ENCODE measurements at places on chromosomes 1 and 21. TPM values are rescaled to one million over a fixed set of nuclear protein-coding genes. Genes with fewer than 3 reads are reported as not detected.

- DNase-seq: no peak
These were observed 151.1 kb upstream of the CAMK1G start for GRCh38 chr1:209432443-209432825.

The PTGER3 gene
- 0.46 TPM for total RNA-seq

DNA sequence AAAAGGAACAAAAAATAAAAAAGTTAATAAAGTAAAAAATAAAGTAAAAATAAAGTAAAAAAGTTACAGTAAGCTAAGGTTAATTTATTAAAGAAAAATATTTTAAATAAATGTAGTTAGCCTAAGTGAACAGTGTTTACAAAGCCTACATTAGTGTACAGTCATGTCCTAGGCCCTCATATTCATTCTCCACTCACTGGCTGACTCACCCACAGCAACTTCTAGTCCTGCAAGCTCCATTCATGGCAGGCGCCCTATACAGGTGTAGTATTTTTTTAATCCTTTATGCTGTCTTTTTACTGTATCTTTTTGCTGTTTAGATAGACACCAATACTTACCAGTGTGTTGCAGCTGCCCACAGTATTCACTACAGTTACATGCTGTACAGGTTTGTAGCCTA lies 12.4 kb downstream of the ADAR start:
- no peak for DNase-seq

The GUCA2B gene
- total RNA-seq: not detected

DNA sequence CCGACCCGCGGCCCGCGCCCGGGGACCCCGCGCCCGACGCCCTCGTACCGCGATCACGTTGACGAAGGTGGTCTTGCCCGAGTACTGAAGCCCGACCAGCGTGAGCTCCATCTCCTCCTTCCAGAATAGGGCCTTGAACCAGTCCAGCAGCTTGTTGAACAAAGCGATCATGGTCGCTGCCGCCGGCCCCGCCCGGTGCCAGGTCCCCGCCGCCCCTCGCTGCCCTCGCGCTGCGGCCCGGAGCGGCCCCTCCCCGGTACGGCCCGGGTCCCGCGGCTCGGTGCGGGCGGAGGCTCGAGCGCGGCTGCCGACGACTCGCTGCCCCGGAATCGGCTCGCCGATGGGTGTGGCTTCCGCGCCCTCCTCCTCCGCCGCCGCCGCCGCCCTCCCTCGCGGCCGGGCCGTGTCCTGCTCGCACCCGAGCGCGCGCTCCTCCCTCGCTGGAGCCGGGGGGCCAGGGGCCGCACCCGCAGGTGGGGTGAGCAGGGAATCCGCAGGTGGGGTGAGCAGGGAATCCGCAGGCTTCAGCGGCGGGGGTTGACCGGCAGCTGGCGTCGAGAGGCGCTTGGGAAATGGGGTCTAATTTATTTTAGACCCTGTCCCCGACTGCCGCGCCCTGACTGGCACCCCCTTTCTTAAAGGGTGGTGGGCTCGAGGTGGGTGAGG lies at the start of gene ARL8A:
ARL8A (minus strand) TSS at position 336 of the 666 bp plus-strand sequence; CDS start at position 171, 165 bp downstream.
- DNase-seq: peak; percentile 77

GRCh38 chr1:26070296-26070962 lies 3.0 kb upstream of the TRIM63 start:
- no peak for DNase-seq

GRCh38 chr1:234934611-234935033 lies 194.0 kb downstream of the TOMM20 start:
- DNase-seq: no peak

DNA sequence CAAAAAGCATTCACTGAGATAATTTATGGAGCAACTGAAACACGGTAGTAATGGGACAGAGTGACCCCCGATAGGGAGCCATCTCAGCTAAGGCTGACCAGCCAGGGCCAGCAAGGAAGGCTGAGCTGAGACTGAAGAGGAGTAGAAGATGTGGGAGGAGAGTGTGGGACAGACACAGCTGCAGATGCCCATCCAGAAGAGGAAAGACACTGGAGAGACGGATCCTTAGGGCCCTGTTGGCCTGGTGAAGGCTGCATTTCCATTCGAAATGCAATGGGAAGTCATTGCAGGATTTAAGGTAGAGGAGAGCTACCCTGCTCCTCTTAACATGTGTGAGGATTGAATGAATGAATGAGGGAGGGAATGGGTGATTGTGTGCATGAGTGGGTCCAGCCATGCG lies 44.0 kb upstream of the LRP8 start:
- DNase-seq: no peak

- no peak for DNase-seq
These were observed 688 bp downstream of the PRXL2B start for GRCh38 chr1:2587071-2587859.

The PDE4B gene
- 8.6 TPM for total RNA-seq

DNA sequence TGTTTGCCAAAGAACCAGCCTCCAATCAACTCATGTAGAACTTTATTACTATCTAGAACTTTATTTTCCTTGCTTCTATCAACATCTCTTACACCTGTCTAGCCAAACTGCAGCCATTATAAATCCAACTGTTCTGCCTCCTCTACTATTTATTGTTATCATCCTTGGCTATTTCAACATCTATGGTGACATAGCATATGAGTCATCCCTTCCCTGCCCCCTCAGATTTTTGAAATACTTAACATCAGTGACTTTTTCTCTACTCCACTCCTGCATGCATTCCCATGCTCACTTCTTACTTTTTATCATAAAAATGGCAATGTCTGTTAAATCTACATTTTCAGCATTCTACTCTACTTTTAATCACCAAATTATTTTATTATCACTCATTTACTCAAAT lies 544.9 kb upstream of the NEGR1 start:
- no peak for DNase-seq

The CACHD1 gene
- total RNA-seq: 3.1 TPM

The CRYAA gene
- total RNA-seq: not detected

The C1orf185 gene
- not detected for total RNA-seq

DNA sequence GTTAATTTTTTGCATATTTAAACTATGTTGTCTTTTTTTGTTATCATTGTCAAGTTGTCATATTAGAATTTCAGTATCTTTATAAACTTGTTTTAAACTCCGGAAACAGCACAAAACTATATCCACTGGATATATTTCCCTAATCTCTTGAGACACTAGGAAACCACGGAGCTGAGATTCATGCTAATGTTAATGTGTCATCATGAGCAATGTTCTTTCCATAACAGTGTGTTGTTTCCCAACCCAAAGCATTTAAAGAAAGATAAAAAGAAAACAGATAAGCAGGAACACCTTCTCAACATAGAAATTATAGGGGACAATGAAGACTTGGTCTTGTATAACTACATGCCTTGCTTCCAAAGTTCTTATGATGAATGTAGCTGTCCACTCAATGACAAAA lies 626.2 kb upstream of the TMPRSS15 start:
- DNase-seq: no peak

The NAXE gene
- 77.1 TPM for total RNA-seq

The LDLRAD1 gene
- total RNA-seq: not detected

DNA sequence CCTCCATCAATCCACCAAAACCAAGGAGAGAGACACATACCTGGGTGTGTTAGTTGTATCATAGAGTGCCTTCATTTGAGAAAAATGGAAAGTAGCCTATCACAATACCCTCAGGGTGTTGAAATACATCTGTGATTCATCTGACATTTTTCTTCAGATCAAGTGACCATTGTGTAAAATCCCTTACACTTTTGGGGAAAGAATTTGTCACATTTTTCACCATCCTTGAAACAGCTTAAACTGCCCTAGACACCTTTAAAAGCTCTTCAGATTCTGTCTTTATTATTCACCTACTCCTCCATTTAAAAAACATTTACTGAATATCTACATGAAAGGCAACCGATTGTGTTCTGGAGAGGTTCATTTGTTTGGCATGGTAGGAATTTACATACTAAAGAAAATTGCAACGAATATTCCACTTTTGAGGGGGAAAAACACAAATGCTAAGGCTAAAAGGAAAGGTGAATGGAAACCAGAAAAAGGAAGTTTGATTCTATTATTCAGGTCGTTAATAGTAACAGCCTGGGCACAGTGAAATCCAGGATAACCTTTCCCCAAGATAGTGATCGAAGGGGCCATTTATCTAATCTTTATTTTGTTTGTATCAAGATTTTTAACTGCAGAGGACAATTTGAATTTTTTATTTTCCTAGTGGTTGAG lies 70.4 kb upstream of the SAMSN1 start:
- no peak for DNase-seq

DNA sequence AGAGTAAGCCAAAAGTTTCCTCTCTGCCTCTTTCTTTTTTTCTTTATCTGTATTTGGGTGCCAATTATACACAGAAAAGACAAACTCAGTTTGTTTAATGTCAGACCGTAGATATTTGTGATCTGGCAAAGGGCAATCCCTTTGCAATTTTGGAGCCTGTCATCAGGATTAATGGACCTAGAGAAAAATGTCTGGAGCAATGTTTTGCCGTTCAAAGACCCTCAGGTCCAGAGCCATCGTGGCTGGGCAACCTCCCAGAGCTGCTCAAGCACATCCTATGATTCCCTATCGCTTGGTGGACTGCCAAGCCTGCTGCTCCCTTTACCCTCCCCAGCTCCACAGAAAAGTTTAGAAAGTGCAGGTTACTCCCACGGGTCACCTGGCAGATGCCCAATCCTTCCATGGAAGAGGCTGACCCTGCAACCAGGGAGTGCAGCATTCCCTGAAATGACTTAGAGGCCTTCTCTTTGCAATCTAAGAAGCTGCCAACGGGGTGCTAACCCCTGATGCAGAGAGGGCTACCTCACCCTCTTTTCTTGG lies 112.5 kb upstream of the NGF start:
- no peak for DNase-seq

DNA sequence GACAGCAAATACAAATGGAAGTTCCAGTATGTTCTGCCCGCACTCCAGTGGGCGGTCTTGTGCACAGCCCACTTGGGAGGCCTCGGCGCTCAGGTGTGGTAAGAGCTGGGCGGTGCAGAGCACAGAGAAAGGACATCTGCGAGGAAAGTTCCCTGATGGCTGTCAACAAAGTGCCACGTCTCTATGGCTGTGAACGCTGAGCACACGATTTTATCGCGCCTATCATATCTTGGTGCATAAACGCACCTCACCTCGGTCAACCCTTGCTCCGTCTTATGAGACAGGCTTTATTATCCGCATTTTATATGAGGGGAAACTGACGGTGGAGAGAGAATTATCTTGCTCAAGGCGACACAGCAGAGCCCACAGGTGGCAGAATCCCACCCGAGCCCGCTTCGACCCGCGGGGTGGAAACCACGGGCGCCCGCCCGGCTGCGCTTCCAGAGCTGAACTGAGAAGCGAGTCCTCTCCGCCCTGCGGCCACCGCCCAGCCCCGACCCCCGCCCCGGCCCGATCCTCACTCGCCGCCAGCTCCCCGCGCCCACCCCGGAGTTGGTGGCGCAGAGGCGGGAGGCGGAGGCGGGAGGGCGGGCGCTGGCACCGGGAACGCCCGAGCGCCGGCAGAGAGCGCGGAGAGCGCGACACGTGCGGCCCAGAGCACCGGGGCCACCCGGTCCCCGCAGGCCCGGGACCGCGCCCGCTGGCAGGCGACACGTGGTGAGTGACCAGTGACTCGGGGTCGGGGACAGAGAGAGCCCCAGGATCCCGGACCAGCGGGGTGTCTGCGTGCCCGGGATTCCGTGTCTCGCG lies at the start of gene IL12RB2:
IL12RB2 (plus strand) TSS at position 623 of the 810 bp plus-strand sequence. CDS start 12,496 bp downstream, outside the sequence.
- DNase-seq: peak; percentile 23

DNA sequence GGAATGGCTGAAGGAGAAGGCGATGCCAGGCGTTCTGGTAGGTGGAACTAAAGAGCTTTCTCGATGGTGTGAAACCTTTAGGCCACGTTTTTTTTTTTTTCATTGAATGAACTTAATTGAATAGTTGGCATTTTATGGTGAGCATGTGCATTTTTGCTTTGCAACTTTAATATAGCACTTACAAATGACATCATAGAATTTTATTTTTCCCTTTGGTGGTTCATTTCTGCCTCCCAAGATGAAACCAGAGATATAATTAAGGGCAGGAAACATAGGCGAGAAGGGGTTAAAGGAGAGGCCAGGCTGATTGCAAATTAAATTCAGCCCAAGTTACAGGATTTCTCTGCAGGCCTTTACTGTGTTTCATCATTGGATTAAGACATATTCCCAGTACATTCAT lies 85.5 kb upstream of the L1TD1 start:
- no peak for DNase-seq

DNA sequence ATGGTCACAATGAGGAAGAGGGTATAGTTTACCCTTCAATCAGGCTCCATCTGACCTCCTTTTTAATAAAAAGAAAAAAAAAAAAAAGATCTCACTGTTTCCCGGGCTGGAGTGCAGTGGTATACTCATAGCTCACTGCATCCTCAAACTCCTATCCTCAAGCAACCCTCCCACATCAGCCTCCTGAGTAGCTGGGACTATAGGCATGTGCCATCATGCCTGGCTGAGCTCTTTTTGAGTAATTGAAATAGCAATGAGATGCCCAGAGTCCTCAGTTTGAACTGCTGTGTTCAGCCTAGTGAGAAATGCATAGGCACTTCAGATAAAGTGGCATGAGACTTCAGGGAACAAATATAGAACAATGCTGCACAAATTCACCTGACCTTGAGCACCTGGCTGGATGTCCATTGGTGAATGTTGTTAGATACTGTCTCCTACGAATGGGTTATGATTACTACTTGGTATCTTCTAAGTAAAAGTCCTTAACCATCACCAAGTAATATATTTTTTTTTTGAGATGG lies 67.6 kb downstream of the NR5A2 start:
- no peak for DNase-seq

GRCh38 chr1:41851589-41851988 lies 67.1 kb downstream of the HIVEP3 start:
- DNase-seq: no peak

DNA sequence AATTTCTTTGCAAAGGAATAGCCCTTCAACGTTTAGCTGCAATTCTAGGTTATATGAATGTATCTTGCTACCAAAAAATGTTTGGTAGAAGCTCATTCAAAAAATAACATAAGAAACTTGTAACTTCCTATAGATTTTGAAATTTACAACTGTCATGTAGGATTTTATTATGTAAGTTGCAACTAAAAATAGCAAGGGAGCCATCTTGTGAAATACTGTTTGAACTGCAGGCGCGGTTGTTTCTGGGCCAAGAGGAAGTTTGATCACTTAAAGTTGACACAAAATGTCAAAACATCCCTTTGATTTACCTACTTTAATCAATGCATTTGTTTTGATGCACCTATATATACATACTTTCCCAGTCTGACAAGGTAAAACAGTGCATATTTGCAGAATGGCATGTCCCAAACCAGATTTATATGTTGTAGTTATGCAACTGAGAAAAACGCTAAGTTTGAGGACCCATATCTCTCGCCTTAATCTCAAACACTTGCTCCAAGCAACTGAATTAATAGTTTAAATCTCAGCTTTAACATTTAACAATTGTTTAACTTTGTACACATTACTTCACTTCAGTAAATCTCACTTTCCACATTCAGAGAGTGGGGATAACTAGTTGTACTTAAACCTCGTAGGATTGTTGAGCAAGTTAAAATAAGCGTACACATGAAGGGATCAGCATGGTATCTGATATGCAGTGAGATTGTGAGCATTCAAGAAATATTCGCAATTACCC lies 63.9 kb downstream of the KCNK2 start:
- DNase-seq: no peak

The NKAIN1 gene
- 5.3 TPM for total RNA-seq

GRCh38 chr21:26374817-26375216 lies 198.3 kb downstream of the CYYR1 start:
- DNase-seq: no peak

GRCh38 chr1:165903672-165904071 lies 76.3 kb downstream of the UCK2 start:
- DNase-seq: no peak

Data from psoas muscle (tissue), 8 donors.